ENCODE measurements at places on chromosomes 5 and 9.

DNA sequence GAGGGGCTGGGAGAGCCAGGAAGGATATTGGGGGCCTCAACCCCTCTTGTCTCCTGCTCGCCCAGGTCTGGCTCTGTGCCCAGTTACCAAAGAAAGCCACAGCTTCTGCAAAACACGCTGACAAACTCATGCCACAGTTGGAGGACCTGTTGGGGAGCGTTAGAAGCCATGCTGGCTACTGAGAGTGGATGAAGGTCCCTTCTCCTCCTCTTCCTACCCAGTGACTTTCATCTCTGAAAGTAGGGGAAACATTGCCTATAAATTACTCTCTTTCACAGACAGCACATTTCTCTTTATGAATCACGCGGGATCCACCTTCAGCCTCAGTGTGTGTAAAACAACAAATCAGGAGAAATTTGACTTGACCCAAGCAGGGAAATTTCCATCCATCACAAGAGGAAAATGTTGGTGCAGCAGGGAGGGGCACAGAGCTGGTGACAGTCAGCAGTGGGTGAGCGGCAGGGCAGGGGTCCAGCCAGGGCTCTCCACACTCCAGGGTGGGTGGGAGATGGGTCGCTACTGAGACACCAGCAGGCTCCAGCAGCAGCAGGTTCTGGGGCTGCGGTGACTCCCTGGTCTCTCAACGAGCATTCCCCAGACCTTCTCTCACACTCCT lies 181.9 kb downstream of the FGF18 start:
- peak; percentile 7 for DNase-seq

DNA sequence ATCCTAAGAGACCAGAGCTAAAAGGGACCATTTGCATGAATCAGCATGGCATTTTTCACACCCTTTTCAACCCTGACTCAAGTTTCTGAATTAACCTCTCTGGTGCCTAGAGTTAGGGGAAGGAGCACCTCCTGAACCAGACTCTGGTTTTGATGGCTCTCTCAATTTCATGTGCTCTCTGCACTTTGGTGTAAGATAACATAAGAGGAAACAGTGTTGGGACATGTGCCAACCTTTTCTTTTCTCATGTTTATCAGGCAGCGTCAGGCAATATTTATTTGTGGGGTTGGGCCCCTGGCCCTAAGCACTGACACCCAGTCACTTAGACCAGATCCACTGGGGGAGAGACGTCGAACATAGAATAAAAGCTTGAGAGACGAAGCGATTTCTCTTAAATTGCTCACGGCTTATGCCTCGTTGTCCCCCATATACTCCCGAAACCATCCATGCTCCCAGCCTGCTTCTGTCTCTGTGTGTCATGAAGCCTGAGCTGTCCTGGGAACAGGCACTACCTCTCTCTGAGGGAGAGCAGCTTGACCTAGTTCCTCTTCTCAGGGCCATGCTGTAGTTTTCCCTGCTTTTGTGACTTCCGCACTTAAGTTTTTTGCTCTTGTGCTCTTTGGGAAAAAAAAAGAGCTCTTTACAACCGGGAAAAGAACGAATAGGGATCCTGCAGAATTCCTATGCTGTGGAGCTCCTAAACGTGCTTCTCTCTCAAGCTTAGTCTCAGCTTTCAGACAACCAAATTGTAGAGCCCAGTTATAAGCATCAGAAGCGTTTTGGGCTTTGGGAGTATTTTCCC lies 195.7 kb downstream of the NR3C1 start:
- no peak for DNase-seq

GRCh38 chr5:19782566-19782965 lies 205.4 kb downstream of the CDH18 start:
- no peak for DNase-seq

DNA sequence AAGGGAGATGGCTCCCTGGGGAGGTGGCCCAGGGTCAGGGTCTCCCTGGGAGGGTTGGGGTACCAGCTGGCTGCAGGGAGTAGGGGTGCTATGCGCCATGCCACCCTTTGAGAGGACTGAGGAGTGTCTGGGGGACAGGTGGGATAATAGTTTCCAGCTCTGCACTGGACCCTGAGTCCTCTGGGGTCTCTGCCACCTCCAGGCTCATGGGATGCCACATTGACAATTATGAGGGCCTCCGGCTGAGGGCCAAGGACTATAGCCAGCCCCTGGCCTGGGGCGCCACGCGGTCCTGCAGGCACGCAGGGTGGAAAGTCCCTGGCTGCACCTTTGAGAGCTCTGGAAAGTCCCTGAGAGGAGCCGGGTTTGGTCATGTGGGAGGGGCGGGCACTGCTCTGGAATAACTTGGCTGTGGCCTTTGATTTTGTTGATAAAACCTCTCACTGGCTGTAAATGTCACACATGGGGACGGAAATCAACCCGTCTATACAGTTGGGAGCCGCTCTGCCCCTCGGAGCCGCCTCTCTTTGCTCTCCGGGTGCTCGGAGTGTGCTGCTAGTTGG lies 16.0 kb downstream of the TRAF2 start:
- peak; percentile 70 for DNase-seq

DNA sequence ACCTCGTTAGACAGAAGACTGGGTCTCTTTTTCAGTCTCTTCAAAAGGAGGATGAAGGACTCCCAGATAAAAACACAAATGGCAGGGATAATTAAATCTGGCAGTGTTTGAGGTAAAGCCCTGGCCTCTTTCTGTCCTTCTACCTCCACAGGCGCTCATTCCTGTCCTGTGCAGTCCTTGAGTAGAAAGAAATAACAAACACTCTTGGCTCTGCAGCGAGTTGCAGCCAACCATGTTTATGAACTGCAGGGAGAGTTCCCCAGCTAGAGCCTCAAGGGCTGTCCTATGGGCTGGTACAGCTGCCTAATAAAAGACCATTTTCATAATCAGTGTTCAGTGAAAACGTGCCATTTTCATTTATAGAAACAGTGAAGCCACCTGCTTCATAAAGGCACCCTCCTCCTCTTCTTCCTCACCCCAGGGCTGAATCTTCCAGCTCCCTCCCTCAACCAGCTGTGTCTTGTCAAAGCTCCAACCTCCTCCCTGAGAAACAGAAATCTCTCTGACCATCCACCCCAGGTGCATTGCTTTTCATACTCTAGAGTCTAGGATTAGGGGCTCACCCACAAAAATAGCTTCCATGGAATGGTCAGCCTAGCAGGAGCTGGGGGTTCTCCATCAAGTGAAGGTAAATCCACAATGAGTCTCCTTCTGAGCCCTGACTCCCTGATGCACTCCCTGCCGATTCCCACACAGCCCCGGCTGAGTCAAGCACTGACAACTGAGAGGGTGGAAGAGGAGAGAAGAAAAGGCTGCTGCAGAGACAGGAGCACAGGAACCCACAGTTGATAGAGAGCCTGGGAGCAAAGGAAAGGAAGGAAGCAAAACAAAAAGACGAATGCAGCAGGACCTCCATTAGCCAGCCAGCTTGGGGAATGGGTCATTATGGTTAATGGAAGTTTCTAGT lies 150.7 kb downstream of the CMYA5 start:
- no peak for DNase-seq

DNA sequence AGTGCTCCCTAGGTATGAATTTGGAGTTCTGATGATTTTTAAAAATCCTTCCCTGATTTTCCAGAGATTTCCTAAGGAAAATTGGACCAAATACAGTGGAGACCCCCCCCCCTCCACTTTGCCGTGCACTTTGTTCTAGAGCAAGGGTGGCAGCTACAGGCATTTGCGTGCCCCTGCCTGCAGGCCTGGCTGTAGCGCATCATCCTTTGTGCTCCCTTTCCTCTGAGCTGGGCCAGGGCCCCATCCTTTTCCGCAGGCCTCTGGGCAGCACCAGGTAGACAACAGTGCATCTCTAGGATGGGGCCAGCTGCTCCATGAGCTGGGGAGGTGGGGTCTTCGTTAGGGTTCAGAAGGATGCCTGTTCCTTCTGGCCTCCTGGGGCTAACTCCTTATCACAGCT lies 39.6 kb downstream of the TRIO start:
- DNase-seq, result no peak

GRCh38 chr5:36685631-36686288 lies 79.4 kb downstream of the SLC1A3 start:
- DNase-seq, result no peak

DNA sequence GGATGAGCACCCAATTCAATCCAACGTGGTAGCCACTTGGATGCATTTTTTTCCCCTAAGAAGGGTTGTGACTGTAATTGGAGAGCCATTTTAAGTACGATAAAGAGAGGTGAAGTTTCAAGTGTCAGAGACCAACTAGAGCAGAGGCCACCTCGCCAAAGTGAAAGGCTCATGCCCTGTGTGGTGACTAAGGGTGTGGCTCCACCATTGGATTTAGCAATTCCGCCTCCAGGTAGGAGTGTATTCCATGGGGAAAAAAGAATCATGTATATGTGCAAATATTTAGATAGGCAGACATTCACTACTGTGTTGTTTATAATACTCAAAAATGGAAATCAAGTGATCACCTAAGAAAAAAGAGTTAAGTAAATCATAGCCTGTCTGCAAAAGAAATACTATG lies 53.1 kb upstream of the S1PR3 start:
- DNase-seq, result no peak

GRCh38 chr5:175718401-175719108 lies 60.7 kb downstream of the HRH2 start:
- DNase-seq, result peak; percentile 37

DNA sequence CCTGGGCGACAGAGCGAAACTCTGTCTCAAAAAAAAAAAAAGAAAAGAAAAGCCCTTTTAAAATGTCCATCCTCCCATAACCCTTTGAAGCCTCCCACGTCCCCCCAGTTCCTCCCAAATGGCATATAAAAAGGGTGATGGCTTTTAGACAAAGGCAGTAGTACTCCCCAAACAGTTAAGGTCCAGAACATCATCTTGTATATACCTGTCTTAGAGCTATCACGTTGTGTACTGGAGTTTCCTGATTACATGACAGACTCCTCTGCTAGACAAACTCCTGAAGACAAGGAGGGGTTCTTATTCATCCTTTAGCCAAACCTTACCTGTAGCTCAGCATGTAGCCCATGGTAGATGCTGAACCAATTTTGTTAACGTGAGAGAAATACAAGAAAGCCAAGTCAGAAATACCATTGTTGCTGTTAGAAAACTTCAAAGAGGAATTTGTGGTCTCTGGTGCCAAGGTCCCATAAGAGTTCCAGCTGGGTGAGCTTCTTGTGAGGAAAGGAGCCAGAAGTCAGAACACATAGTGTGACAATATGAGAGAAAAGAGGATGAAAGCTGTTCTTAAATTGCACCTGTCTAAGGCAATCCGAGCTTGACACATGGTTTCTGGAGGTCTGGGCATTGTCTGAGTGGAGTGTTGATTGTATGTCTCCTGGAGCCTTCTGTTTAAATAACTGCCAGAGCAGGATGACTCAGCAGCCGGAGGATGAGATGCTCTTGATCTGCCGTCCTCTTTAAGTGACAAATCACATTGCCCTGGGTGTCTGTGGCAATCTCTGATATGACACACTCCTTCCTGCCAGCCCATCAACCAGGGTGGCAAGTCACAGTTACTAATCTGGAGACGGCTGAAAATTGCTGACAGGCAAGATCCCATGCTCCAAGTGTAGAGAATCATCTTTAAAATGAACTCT lies 69.1 kb downstream of the ARRDC3 start:
- peak; percentile 56 for DNase-seq

- no peak for DNase-seq
Observed at GRCh38 chr5:108505608-108506007, 123.7 kb upstream of the FBXL17 start.

GRCh38 chr9:120257483-120257882 lies 322.5 kb downstream of the CDK5RAP2 start:
- no peak for DNase-seq

DNA sequence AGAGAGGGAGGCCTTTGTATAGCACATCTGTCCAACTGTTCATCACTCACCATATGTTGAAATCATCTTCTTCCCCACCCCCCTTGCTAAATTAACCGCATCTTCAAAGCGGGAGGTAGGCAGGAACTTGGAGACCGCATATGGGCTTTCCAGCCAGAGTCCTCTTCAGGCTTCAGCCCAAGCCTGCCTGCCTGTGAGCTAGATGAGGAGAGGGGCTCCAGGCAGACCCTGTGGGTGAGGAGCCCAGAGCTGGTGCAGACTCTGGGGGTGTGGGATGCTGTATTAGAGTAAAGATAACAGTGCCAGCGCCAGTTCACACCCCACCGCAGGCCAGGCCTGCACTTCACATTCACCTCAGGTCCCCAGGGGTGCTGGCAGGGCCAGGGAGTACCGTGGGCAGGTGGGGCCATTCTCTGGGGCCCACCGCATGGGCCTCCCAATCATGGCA lies 16.2 kb downstream of the PRRC2B start:
- DNase-seq, result no peak

- no peak for DNase-seq
Observed at GRCh38 chr5:107979291-107979690, 308.6 kb upstream of the EFNA5 start.

- DNase-seq, result no peak
Observed at GRCh38 chr5:61302200-61302563, 29.9 kb upstream of the ZSWIM6 start.

- DNase-seq, result no peak
Observed at GRCh38 chr9:127086771-127087170, 35.7 kb downstream of the ANGPTL2 start.

GRCh38 chr5:120164037-120164436 lies 300.1 kb upstream of the PRR16 start:
- DNase-seq, result no peak

- DNase-seq, result no peak
Observed at GRCh38 chr9:129571298-129572051, 49.4 kb downstream of the C9orf50 start.

- no peak for DNase-seq
Observed at GRCh38 chr5:72452515-72453245, 54.5 kb downstream of the ZNF366 start.

DNA sequence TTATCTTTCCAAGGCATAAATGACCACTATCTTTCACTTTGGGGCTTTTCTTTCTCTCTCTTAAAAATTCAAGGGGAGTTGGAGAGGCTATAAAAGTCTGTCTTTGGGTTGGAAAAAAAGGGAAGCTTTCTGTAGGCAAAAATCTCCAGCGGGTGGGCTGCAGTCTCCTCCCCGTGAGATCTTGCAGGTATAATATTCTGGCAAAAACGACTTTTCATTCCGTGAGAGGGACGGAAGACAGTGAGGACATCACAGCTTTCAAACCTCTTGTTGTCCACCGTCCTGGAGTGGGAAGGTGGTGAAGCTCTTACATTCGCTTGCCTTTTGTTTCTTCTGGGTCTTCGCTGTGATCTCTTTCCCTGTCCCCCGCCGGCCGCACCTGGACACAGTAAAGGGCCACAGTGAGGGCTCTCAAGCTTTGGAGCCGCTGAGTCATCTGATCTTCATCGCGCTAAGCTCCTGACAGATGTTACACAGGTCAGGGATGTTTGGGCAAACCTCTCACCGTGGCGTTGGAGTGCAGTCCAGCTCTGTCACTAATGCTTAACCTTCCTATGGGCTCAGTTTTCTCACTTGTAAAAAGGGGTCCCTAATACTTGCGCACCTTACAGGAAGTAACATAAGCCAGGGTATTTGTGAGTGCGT lies 61.9 kb upstream of the MEGF10 start:
- no peak for DNase-seq

DNA sequence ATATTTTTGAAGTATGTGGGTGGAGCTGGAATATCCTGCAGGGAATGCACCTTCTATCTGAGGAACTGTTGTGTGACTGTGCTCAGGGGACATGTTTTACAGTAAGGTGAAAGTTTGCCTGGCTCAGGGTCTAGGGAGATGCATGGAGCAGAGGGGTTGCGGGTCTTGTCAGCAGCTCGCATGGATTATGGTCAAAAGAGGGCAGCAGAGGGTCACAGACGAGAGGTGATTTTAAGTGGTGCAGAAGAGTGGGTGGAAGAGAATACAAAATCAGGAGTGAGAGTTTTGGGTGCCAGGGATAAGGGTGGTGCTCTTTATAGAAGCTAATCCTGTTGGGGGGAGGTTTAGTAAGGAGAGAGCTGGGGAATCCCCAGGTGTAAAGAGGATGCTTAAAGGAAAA lies 53.5 kb upstream of the GRIN3A start:
- no peak for DNase-seq

Data from stimulated activated CD8-positive, alpha-beta memory T cell treated with anti-CD3 and anti-CD28 coated beads, Interleukin-7, amount 100 ng/mL, for 48 hours (primary cell).